Activated T-helper 1 cell treated with anti-CD3 and anti-CD28 coated beads, Interleukin-2, amount 50 U/mL, for 16 hours (primary cell): ENCODE measurements at places on chromosomes 4 and X.

DNA sequence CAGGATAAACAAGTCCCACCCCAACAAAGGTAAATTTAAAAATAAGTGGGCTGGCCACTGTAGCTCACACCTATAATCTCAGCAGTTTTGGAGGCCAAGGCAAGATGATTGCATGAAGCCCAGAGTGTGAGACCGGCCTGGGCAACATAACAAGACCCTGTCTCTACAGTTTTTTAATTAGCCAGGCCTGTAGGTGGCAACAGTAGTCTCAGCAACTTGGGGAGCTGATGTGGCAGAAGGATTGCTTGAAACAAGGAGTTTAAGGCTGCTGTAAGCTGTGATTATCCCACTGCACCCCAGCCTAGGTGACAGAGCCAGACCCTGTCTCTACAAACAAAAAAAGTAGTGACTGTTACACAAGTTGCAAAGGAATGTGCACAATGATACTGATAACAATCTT is 74.6 kb upstream of the FAAH2 start:
- no peak for DNase-seq

DNA sequence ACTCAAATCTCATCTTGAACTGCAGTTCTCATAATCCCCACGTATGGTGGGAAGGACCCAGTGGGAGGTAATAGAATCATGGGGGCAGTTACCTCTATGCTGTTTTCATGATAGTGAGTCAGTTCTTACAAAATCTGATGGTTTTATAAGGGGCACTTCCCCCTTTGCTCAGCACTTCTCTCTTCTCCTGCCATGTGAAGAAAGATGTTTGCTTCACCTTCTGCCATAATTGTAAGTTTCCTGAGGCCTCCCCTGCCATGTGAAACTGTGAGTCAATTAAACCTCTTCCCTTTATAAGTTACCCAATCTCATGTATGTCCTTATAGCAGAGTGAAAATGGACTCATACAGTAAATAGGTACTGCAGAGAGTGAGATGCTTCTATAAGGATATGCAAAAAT is 1050.6 kb upstream of the GRIA3 start:
- no peak for DNase-seq

- DNase-seq = no peak
Observed at GRCh38 chr4:68249434-68249833, 3.9 kb upstream of the TMPRSS11B start.

DNA sequence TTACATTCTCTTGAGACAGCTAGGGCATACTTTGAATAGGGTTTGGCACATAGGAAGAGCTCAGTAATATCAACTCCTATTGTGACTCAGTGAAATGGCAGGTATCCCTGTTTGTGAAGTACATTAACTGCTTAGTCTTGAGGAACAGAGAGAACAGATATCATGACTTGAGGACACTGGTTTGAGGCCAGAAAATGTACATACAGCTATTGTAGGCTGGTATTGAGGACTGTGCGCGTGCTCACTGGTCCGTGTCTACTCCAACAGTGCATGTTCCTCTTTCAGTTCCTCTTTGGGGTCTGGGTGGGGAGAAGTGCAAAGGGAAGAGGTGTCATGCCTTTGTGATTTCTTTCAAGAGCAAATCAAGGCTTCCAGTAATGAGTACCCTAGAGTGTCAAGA is 34.6 kb upstream of the TBC1D9 start:
- no peak for DNase-seq

DNA sequence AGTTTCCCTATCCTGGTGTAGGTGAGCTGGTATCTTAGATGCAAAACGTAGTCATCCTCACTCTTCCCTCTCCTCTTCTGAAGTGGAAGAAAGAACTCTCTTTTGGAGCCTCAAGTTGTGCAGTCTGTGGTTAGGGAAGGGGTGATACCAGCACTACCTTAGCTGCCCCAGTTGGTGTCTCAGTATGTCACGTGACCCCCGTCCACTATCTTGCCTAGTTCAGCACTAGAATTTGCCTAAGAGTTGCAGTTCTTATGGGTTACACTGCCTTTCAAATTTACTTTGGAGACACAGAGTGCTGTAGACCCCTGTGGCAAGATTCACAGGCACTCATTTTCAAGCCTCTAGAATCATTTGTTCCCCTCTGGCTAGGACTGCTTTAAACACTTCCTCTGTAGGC is 322.8 kb upstream of the EDA2R start:
- no peak for DNase-seq

GRCh38 chr4:173478201-173478912 is 51.7 kb downstream of the HAND2 start:
- DNase-seq = no peak

DNA sequence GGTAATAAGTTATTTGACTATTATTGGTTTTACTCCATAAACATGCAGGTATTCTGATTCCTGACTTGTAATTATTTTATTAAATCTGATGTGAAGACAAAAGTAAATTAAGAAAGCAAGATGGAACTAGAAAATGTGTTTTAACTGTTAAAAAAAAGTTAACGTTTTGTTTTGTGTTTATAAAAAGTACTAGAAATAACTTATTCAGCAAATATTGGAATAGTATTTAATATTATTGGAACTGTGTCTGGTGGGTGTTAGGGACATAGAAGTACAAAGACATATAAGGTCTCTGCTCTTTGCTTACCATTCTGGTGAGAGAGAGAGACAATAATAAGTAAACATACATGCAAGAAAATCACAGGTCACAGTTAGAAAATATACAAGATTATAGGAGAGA is 15.7 kb downstream of the TIFA start:
- no peak for DNase-seq

- DNase-seq = no peak
Observed at GRCh38 chrX:119502727-119503483, 34.7 kb downstream of the SLC25A5 start.

DNA sequence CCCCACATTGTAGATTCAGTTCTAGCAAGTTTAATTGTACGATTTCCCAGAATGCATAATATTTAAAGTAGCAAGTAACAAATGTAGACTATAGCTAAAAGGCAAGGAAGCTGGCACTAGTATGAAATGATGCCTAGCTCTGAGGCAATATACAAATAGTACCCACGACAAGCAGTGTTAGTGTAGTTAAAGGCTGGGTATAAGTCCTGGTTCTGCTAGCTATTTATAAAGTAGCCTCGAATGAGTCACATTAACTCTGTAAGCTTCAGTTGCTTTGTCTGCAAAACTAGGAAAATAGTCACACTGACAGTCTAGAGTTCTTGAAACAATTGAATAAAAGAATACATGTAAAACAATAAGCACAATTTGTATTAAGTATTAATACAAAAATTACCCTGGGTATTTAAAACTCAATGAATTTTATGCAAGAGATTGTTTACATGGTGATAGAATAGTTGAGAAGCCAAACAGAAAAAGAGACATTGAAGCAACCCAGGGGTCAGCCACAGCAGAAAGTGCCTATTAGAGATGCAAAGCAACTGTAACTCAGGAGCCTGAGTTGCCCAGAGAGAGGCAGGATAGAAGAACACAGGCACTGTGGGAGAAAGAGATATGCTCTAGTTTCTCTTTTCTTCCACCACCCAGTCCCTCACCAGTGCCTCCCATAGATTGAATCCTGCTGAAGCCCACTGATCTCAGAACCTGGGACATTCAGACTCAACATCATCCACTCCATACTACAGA is 949.0 kb downstream of the C4orf33 start:
- DNase-seq = no peak

- no peak for DNase-seq
Observed at GRCh38 chr4:128803783-128804182, 5.7 kb upstream of the JADE1 start.

GRCh38 chrX:47327902-47328301 is 42.5 kb upstream of the ZNF157 start:
- no peak for DNase-seq

DNA sequence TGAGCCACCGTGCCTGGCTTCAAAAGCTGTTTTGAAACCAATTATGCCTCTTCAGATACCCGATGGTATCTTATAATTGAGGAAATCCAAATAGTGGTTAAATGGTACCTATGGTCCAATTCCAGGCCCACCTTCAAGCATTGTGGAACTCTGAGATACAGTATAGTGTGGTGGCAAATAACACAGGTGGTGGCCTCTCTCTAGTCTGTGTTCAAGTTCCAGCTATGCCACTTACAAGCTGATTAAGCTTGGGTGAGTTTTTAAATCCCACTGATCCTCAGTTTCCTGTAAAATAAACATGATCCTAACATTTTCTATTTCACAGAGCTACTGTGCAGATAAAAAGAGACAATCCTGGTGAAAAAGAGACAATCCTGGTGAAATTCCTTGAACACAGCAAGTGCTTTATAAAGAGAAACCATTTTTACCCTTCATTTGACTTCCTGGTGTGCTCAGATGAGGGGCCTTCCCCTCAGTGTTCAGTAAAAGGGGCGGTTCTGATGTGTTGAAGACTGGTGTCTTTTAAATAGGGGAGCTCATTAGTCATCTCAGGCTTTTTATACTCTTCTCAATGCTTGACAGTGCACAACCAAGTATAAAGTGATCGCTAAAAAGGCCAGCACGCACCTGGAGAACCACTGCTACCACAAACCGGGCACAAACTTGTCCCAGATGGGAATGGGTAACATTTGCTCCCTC is 30.8 kb upstream of the CD40LG start:
- no peak for DNase-seq

DNA sequence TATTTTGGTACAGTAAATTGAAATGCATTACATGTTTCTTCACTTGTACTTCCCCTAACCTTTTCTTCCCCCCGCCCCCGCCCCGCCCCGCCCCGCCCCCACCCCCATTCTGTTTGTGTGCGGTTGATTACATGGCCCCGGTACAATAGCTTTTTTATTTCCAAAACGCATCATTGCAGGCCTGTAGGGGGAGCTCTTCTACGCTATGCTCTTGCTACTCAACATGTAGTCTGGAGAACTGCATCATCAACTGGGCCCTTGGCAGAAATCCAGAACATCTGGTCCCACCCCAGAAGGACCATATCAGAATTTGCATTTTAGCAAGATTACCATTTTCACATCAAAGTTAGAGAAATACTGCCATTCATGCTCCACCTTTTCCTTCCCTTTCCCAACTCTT is 333.3 kb upstream of the DDX53 start:
- DNase-seq = no peak

DNA sequence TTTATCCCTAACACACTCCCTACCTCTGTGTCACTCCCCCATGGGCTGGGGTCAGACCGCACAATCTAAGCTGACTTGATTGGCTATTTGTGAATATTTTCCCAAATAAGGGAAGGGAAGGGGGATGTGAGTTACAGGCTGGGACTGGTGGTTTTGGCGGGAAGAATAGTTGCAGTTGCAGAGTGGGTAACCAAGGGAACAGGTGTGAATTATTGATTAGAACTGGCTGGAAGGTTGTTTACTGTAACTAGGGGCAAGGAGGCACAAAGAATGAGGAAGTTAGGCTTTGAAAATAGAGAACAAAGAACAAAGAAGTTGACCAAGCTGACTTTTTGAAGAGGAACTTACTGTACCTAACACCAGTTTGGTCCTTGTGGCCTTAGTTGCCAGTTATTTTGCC is 88.0 kb upstream of the XAGE2 start:
- no peak for DNase-seq

- DNase-seq = peak; percentile 6
Observed at GRCh38 chr4:15702941-15703403, at the start of gene BST1. TSS of gene BST1 (plus strand) at chr4:15703065. CDS start at chr4:15703145, 80 bp downstream.

DNA sequence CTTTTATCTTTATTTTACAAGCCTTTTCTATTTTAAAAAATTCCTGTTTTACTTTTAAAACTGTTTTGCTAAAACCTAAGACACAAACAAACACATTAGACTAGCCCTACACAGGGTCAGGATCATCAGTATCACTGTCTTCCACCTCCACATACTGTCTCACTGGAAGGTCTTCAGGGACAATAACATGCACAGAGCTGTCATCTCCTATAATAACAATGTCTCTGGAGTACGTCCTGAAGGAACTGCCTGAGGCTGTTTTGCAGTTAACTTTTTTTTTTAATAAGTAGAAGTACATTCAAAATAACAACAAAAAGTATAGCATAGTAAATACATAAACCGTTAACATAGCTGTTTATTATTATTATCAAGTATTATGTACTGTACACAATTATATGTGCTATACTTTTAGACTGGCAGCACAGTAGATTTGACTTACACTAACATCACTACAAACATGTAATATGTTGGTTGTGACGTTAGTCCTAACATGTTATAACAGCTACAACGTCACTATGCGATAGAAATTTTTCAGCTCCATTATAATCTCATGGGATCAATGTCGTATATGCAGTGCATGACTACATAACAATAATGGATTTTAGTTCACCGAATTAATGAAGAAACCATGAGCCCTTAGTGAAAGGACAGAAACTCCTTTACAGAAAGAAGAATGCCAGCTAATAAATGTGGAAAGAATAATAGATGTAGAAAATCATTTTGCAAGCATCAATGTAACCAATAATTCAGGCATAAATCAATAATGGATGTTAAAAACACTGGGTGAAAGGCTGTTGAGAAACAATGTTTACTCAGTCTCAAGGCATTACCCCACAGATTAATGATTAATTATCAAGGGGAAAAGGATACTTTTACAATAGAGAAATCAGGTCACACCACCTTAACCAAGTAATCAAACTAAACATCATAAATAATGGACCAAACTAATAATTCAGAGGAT is 49.2 kb downstream of the FBXW7 start:
- DNase-seq = no peak

DNA sequence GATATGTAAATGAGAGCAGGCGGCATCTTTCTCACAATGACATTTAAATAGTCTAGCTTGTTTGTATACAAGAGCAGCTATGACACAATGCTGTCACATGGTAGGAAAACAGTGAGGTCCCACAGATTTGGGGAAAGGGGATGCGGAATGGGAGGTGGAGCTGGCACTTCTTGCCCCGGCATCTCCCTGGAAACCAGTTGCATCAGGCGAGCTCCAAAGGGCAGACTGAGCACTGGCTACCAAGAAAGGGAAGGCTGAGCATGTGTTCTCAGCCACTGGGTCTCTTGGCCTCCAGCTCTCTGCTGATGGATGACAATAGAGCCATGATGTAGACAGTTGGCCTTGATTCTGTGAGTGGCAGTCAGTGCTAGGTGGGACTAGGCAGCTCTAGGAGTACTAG is 109.0 kb downstream of the UCHL1 start:
- no peak for DNase-seq

GRCh38 chrX:150870487-150871340 is 27.8 kb downstream of the CD99L2 start:
- no peak for DNase-seq

DNA sequence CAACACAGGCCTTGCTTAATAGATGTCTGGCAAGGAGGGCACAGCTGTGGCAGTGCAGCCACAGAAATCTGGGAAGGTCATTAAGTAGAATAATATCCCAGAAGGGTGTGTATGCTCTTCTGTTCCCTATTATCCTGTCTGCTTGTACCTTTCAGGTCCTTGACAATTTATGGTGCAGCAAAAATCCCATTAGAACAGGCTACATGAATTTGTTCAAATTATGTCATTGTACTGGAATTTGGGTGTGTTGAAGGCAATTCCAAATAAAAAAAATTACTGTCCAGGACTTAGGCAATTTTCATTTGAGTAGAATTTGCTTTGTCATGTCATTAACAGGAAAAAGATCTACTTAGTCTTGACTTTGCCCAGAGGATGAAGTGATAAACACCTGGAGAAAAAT is 192.1 kb downstream of the IDS start:
- DNase-seq = no peak

GRCh38 chrX:132442691-132443090 is 46.1 kb downstream of the MBNL3 start:
- DNase-seq = no peak
